T-cell (primary cell): ENCODE measurements at places on chromosomes 6 and 20. TPM values are rescaled to one million over a fixed set of nuclear protein-coding genes. Genes with fewer than 3 reads are reported as not detected.

Gene RING1
- 41.7 TPM for total RNA-seq

Gene LY6G6C
- total RNA-seq: not detected

GRCh38 chr20:13232999-13233398 lies 11.9 kb downstream of the ISM1 start:
- no peak for DNase-seq

Gene OSTM1
- total RNA-seq: 43.7 TPM

Gene LY86
- total RNA-seq: 0.90 TPM

Gene CCN2
- total RNA-seq: 1.3 TPM

Gene SCRT2
- total RNA-seq: not detected

DNA sequence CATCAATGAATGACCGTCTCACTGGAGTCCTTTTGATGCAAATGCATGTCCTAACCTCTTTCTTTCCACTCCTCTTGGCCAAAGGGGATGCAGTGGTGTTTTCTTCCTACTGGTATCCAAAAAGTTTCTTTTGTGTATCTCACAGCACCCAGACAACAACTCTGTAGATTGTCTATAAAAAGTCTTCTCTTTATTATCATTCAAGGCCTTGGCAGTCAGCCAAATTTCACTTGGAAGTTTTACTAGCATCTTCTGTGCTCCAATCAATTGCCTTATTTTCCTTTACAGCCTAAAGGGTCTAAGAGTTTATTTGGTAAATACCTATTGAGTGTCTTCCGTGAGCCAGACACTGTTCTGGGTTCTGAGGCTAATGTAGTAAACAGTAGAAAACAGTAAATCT lies 150.2 kb upstream of the RNF217 start:
- no peak for DNase-seq

- DNase-seq: no peak
Observed at GRCh38 chr20:63064745-63065711, 58.3 kb upstream of the BHLHE23 start.

GRCh38 chr6:137282254-137282653 lies 63.1 kb upstream of the IFNGR1 start:
- DNase-seq: no peak

Gene LTB
- total RNA-seq: 910 TPM
